Right lung (tissue), 10 donors: ENCODE measurements at places on chromosomes 5 and 9. TPM values are rescaled to one million over a fixed set of nuclear protein-coding genes. Genes with fewer than 3 reads are reported as not detected.
A peak's percentile ranks its signal among the peaks of the same experiment; 100 is the strongest.

Gene EQTN
- polyA plus RNA-seq = 0.52 TPM

DNA sequence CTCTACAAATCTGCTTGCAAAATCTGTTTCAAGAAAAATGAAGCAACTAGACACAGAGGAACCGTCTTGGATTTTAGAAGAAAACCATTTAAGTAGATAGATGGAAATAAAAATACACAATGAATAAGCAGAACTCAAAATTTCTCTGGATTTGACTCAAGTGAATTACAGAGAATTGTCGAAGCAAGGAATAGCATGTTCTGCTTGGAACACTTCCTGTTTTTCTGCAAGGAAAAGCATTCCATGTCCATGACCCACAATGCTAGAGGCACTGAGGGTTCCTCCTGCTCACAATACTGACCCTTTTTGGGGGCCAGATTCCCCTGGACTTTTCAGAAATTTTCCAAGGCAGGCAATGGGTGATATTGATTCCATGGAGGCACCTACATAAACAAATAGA is 29.8 kb downstream of the PRUNE2 start:
- no peak for DNase-seq

DNA sequence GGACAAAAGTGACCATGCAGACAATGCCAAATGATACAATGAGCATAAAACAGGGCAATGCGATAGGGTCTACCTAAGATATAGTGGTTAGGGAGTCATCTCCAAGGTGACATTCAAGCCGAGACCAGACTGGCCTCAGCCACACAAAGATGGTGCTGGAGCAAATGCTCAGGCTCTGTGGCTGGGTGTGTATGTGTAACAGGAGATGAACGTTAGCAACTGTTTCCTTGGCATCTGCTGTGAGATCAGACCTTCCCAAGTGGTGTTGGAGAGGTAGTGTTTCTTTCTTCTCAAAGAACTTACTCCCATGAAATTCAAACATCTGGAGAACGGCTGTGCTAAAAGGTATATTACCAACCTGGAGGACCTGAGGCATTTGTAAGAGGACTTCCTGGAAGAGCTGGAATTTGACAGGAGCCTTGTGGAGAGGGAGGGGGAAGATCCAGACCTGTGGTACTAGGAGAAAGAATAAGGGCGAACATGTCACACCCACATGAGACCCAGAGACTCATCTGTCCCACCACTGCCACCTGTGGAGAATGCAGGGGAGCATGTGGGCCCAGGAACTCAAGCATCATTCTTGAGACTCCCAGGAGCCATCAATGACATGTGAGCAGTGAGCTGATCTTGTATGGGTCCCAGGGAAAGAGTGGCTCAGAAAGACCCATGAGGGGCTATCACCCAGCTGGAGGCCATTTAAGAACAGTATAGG is 21.4 kb upstream of the ANXA6 start:
- DNase-seq = no peak

DNA sequence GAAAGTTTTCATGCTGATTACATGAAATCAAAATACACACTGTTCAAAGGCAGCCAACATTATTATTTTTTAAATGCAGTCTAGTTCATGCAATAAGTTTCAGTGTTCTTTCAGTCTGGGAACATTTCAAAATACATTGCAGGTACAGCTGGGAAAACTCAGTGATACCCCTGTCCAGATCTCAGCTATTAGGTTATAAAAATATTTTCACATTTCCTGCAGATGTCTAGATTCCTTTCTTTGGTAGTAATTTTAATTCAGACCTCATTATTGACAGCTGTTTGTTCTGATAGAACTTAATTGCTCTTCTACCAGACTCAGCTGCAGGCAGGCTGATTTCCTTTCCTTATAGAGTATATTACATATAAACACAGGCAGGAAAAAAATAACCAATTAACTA is 556.8 kb upstream of the DMAC1 start:
- DNase-seq = peak; percentile 80

Gene LMX1B
- polyA plus RNA-seq = 0.43 TPM
